ENCODE measurements at places on chromosomes 12 and 14. TPM values are rescaled to one million over a fixed set of nuclear protein-coding genes. Genes with fewer than 3 reads are reported as not detected.

DNA sequence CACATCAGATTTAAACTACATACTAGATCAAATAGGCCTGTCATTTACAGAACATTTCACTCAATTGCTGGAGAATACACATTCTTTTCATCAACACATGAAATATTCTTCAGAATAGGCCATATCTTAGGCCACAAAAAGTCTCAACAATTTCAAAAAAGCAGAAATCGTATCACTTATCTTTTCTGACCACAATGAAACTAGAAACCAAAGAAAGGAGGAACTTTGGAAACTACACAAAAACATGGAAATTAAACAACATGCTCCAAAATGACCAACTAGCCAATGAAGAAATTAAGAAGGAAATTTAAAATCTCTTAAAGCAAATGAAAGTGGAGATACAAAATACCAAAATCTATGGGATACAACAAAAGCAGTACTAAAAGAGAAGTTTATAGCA lies 35.1 kb downstream of the PARP11 start:
- no peak for DNase-seq

GRCh38 chr12:57514720-57515407 lies 5.5 kb downstream of the DDIT3 start:
- no peak for DNase-seq

DNA sequence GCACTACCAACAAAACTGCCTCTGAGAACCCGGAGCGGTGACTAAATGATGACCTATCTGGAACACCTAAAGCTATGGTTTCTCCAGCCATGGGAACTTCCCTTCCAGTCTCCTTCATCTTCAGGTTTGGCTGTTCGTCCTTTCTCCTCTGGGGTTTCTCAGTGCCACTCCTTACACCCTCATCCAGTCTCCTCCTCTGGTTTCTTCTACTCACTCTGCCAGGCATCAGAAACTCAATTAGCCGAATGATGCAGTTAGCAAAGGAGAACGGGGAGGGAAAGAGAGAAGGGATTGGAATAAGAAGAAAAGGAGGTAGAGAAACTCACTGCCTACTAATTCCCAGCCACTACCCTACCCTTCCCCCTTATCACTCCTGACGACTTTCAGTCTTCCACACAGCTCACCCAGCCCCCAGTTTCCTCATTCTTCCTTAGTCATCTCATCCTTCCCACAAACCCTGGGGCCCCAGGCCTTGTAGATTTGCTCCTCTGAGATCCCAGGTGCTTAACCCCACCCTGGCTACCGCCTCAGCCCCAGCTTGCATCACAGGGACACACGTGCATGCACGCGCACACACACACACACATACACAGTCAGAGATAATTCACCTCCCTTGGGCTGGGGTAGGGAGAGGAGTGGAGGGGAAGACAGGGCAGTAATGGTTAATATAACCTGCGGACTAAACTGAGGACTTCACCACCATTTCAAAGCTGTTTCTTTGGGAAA lies 13.0 kb downstream of the FGD6 start:
- no peak for DNase-seq

DNA sequence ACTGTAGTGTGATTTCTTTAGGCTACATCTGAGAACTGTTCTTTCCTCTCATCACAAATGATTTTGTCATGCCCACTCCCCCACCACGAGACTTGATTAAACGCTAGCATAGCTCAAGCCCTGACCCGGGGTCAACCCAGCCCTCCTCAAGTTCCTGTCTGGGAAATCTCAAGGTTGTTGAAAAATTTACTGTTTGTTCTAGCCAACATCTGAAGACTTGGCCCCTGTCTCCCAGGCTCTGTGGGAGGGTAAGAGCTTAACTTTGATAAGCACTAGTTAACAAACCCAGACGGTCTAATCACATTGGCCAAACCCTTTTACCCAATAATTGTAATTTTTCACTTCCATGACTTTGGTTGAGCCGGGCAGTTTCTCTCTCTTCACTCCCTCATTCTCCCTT lies 86.2 kb upstream of the AMIGO2 start:
- DNase-seq: no peak

- no peak for DNase-seq
Measured at GRCh38 chr12:124543590-124544310, 23.7 kb downstream of the NCOR2 start.

DNA sequence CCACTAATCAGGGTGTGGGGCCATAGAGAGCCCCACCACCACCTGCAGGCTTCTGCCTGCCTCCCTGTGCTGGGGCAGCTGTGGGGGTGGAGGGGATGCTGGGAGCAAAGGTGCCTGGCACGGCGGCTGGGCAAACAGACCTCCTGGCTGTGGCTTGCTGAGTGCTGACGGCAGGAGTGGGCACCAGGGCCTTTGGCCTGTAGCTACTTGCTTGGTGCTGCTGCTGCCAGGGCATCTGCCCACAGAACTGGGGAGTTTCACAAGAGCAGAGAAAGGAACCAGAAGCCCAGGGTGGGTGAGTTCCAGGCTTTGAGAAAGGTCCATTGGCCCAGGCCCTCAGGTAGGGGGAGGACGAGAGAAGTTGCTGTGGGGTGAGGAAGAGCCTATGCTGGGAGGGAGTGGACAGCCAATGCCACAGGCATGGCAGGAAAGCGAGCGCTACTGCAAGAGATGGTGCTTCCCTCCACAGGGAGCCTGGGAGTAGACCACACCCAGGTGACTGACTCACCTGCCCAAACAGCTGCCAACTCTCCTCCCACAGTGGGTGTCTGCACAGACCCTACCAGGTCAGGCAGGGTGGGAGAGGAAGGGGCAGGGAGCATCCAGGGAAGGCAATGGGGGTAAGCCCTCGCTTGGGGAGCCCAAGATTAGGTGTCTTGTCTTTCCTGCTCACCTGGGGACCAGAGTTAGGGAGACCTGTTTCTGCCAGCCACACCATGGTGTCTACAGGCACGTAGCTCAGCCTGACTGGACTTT lies 39.0 kb upstream of the HDAC7 start:
- DNase-seq: no peak

DNA sequence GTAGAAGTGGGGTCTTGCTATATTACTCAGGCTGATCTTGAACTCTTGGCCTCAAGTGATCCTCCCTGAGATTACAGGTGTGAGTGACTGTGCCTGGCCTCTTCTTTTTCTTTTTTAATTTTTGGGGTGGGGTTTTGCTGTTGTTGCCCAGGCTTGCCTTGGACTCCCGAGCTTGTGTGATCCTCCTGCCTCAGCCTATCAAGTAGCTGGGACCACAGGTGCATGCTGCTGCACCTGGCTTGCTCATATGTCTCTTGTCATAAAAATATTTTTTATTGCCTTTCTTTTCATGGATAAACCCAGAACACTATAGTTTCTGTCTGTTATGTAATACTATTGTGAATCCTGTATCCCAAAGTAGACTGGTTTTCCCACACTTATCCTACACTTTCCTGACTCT lies 26.0 kb downstream of the SCYL2 start:
- no peak for DNase-seq

The TSPAN19 gene
- not detected for total RNA-seq

Data from omental fat pad (tissue), 4 donors.